Activated CD8-positive, alpha-beta memory T cell treated with anti-CD3 and anti-CD28 coated beads for 1 hour (primary cell): ENCODE measurements at places on chromosomes 12 and 14.
A peak's percentile ranks its signal among the peaks of the same experiment; 100 is the strongest.

GRCh38 chr12:6295094-6295811, 15.2 kb upstream of the PLEKHG6 start:
- DNase-seq = no peak

GRCh38 chr14:60648934-60649874, at the start of gene SIX1:
Gene SIX1 (minus strand): TSS chr14:60649477. CDS start chr14:60649189, 288 bp downstream.
- no peak for DNase-seq

DNA sequence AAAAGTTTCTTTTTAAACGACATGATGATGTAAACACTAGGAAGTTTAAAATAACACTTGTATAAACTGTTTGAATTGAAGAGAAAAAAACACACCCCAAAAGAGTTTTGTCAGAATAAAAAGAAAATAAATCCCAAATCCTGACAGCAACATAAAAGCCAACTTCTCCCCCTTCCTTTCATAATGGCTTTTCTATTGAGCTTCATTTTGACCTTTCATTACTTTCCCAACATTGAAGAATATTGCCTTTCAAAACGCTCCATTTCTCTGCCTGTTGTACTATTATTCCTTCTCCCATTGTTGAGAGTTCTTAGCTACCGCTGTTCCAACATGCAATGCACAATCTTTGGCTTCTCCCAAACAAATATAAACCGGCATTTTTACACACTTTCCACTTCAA, 448.5 kb downstream of the BCAT1 start:
- no peak for DNase-seq

- no peak for DNase-seq
These were observed 18.1 kb downstream of the WNK1 start for GRCh38 chr12:770479-770878.

DNA sequence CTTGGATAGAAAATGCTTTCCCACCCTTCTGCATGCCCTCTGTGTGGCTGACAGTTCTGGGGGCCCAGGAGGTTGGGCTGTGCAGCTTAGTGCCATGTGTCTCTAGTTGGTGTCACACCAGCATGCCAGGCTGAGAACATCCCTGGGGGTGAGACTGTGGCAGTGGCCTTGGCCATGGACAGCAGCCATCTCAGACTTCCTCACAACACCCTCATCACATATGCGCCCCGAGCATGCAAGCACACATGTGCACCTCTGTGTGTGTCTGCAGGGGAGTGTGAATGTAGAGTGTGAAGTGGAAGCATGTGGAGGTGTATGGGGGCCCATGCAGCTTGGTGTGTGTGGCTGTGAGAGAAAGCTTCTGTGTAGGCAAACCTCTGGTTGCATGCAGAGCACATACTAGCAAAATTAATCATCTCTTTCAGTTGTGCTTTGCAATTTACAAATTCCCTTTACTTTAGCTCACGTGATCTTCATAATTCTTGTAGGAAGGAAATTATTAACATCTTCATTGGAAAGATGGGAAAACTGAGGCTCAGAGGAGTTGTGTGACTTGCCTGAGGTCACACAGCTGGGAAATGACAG, 8.4 kb downstream of the ASIC1 start:
- DNase-seq = no peak

DNA sequence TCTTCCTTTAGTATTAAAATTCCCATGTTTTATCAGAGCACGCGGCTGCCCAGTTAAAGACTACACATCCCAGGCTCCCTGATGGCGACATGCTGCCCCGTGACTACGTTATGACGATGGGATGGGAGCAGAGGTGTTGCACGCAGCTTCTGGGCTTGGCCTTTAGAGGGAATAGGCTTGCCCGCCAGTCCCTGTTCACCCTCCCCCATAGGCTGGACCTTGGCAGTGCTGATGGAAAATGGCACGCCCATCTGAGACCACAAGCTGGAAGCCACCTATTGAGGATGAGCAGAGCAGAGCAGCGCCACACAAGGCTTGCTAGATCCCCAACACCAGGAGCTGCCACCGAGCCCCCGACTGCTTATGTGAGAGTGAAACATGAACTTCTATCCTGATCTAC, 24.7 kb downstream of the TTC7B start:
- no peak for DNase-seq

- no peak for DNase-seq
These were observed 161.6 kb downstream of the PIK3C2G start for GRCh38 chr12:18422871-18423270.

GRCh38 chr14:98231210-98231609, 1040.8 kb downstream of the BCL11B start:
- DNase-seq = no peak

DNA sequence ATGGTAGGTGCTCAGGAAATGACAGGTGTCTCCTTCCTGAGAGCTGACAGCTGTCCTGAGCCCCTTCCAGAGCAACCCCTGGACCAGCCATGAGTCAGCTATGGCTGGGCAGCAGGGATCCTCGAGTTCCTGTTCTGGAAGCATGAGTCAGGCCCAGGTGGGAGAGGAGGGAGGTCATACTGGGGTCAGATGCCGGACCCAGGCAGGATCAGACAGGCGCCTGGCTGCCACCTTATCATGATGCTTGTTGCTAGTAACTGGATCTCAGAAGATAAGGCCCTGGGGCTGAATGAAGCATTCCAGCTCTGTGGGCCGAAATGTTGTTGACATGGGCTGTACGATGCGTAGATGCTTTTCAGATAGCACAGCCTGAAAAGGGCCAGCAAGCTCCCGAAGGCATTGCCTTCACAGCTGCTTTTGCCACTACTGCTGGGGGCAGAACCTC, 17.4 kb upstream of the KRT7 start:
- DNase-seq = no peak

- no peak for DNase-seq
These were observed 46.4 kb upstream of the FOS start for GRCh38 chr14:75232191-75232590.

DNA sequence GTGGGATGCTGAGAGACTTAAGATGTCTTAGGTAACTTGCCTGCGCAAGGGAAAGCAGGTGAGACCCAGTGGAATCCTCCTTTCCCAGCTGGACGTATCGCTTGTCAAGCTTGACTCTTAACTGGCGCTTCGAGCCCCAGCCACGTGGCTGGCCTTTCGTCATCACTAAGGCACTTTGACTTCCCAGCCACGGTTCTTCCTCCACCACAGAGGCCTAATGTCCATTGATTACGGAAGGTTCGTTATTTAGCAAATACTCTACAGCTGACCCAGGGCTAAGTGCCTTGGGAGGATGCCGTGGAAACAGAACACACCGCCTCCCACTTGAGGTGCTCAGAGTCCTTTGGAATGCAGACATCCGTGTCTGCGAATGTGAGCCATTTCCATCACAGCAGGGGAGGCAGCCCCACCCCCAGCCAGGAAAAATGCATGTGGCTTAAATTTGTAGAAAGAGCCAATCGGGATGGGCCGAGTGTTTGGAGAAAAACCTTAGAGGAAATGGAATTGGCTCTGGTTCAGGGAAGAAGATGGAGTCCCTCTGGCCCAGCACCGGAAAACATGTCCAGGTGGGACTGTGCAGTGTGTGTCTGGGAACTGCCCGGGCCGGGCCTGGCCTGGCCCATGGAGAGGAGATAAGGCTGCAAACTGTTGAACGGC, 115.7 kb downstream of the PLXNC1 start:
- DNase-seq = no peak

DNA sequence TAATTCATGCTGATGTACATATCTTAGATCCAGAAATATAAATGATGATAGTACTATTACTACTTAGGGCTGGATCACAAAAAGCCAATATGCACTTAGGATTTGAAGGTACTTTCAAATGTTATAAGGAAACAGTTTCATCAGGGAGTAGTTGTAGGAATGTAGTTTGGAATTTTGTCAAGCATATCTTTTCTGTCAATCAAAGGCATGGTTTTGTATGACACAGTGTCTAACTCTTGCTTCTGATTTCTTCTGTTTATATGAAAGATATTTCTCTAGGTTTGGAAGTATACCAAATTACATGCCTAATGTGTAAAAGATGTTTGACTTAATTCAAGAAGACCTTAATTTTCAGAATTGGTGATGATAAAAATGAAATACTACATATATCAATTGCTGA, 135.7 kb downstream of the RAD51B start:
- DNase-seq = no peak

GRCh38 chr12:122088179-122088810, 9.7 kb downstream of the MLXIP start:
- DNase-seq = no peak

GRCh38 chr12:123971770-123972456, 718 bp downstream of the CCDC92 start:
- DNase-seq = no peak

DNA sequence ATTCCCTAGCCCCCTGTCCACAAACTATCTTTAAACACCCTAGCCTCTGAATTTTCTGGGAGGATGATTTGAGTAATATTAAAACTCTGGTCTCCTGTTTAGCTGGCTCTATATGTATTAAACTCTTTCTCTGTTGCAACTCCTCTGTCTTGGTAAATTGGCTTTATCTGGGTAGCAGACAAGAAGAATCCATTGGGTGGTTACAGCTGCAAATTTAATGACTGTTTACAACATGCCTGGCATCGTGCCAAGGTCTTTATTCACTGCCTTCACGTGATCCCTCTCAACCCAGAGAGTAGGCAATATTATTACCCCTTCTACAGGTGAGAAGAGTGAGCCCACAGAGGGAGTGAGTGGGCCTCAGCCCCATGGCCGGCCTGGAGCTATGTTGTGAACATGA, 77.8 kb upstream of the MYL2 start:
- DNase-seq = no peak

- DNase-seq = no peak
These were observed 200.2 kb downstream of the TSPAN9 start for GRCh38 chr12:3277306-3277943.

- DNase-seq = no peak
These were observed 158.0 kb upstream of the CCND2 start for GRCh38 chr12:4115570-4115969.

DNA sequence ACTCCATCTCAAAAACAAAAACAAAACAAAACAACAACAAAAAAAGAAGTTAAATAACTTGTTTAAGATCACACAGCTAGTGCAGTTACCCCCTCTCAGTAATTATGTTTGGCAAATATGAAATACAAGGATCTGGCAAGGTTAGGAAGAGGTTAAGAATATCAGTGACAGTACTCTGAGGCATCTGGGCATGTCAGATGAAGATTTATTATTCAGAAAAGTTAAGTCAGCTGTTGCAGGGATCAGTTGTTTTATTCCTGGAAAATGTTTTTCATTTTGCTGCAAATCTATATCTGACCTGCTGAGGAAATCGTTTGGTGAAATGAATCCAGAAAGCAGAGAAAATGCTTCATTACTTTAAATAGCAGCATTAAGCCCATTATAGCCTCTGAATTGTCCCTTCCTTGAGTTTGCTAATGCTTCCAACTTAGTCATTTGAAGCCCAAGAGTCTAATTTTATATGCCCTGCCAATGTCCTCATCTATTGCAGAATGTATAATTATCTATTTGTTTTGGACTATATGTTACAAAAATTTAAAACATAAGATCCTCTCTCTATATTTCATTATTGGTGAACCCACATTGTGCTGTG, 8.1 kb downstream of the GPX2 start:
- DNase-seq = no peak

DNA sequence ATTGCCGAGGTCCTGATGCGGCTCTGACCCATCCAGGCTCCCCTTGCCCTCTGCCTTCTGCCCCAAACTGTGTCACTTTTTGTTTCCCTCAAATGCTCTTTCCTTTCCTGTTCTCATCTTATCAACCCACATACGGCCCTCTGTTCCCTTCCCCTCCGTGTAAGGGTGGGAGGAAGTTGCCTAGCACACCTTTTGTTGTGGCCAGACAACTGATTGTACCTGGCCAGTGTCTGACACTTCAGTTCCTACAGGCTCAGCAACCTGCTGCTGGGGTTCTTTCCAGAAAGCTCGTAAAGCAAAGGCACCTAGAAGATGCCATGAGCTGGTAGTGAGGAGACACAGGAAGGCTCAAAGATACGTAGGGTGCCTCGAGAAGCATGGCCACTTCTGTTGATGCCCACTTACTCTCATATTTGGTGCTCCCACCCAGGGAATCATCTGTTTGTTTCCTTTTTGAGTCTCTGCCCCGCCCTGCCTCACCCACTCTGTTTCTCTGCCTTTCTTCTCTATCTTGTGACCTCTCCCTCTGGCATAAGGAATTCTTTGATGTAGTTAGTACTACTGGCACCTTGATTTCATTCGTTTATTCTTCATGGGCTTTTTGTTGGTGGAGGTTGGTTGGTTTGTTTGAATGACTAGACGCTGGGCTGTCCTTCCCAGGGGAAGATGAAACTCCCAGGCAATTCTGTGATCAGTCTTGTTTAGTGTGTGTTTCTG, 152.4 kb upstream of the FKBP4 start:
- no peak for DNase-seq

- peak; percentile 58 for DNase-seq
These were observed 71.4 kb upstream of the GPR68 start for GRCh38 chr14:91315844-91316267.

DNA sequence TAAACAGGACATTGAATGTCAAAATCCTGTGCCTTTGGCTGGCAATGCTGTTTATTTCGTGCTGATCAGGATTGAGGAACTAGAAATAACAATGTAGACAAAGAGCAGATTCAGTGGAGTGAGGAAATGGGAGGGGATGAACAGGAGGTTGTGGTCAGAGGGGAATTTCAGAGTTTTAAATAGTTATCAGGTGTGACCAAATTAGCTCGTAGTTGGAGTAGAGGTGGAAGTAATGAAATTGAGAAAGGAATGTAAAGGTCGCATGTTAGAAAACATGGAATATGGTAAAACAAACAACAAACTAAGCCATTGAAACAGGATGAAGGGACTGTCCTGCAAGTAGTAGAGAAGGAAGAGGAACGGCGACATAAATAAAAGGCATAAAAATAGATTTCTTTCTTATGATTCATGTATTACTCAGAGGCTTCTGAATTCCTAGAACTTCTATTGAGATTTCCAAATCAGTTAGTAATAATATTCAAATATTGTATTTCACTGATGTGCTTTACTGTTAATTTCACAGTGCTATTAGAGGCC, 9.5 kb upstream of the SAV1 start:
- no peak for DNase-seq

GRCh38 chr12:54301428-54302048, 723 bp upstream of the NFE2 start:
- no peak for DNase-seq

- no peak for DNase-seq
These were observed 287.7 kb upstream of the RTL1 start for GRCh38 chr14:101191101-101191720.

GRCh38 chr12:73935817-73936216, 601.8 kb upstream of the ATXN7L3B start:
- DNase-seq = no peak

DNA sequence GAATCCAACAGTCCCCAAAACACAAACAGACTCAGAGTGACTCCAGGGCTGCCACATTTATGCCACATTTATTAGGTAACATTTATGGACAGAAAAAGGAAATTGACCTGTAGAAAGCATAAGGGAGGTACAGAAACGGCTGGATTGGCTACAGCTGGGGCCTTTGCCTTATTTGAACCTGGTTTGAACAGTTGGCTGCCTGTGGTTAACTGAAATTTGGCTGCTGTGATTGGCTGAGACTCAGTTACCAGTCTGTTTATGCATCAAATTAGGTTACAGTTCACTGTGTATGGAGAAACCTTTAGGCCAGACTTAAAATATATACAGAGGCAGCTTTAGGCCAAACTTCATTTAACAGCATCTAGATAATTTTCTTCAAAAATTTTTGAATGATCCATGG, 27.8 kb upstream of the PCNX1 start:
- no peak for DNase-seq

GRCh38 chr14:49294621-49295148, 291.5 kb downstream of the RPS29 start:
- no peak for DNase-seq
